ENCODE measurements at places on chromosomes 2 and 18.

DNA sequence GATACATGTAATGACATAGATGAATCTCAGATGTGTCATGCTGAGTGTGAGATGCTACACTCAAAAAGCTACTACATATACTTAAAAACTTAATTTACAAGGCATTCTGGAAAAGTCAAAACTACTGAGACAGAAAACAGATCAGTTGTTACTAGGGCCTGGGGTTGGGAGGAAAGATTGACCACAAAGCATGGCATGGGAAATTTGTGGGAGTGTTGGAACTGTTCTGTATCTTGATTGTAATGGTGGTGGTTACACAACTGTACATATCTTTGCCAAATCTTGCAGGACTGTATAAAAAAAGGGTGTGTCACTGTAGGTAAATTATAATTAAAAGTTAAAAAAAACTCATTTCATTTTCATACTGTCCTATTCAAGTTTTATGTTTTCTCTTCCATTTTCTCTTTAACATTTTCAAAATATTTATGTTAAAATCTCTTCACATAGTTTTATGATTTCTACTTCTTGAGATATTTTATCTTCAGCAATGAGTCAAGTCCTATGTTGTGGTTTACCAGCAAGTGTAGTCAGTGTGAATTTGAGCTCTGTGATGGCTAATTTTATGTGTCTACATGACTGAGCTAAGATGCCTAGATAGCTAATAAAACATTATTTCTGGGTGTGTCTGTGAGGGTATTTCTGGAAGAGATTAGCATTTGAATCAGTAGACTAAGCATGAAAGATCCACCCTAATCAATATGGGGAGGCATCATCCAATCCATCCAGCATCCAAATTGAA lies 58.6 kb upstream of the VRK2 start:
- no peak for DNase-seq

- no peak for DNase-seq
Measured at GRCh38 chr2:230666885-230667712, 45.5 kb upstream of the CAB39 start.

- DNase-seq, result no peak
Measured at GRCh38 chr2:10806543-10806942, 6.0 kb downstream of the PDIA6 start.

DNA sequence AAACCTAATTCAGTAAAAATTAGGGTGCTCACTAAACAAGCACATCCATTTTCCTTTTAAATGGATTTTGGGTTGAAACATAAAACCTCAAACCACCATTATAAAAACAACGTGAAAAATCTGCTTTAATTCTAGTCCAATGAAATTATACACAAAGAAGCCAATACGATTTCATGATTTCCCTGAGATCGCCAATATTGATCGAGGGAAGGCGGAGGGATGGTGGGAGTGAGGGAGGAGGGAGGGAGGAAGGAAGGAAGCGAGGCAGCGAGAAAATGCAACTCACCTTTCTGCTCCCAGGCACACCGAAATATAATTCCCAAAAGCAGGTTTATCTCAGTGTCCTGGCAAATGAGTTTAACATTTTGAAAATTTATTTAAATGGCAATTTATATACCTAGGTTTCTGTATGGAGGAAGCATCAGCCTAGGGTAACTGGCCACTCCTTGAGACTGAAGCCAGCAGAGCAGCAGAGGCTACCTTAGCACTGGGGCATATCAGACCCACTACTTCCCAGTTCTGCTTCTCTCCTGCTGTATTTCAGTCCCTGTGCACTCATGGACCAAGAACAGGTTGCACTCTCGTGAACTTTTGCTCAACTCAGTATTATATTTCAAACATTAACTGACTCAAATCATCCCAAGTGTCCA lies 2.3 kb upstream of the ONECUT2 start:
- DNase-seq, result no peak

DNA sequence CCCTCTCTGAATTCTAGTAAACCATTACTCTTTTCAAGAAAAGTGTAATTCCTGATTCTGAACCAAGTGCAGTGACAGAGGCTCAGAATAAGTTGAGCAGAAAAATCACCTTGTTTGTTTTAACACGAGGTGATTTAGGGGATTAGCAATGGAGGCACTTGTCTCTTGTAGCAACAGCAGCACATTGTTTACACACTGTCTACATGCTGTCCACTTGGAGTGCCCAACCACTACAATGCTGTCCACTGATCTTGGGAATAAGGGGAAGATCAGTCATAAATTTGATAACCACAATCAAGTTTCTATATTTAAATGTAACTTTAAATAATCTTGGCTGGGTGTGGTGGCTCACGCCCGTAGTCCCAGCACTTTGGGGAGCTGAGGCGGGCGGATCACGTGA lies 13.9 kb upstream of the RMND5A start:
- no peak for DNase-seq

DNA sequence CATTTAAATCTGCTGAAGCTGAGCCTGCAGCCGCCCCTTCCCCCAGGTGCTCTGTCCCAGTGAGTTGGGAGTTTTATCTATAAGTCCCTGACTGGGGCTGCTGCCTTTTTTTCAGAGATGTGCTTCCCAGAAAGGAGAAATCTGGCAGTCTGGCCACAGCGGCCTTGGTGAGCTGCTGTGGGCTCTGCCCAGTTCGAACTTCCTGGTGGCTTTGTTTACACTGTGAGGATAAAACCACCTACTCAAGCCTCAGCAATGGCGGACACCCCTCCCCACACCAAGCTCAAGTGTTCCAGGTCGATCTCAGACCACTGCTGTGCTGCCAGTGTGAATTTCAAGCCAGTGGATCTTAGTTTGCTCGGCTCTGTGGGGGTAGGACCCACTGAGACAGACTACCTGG lies 97.3 kb downstream of the ACAA2 start:
- DNase-seq, result no peak

- DNase-seq, result no peak
Measured at GRCh38 chr2:18232731-18233438, 327.6 kb downstream of the RDH14 start.

- no peak for DNase-seq
Measured at GRCh38 chr2:37671816-37672103, 318 bp upstream of the CDC42EP3 start.

DNA sequence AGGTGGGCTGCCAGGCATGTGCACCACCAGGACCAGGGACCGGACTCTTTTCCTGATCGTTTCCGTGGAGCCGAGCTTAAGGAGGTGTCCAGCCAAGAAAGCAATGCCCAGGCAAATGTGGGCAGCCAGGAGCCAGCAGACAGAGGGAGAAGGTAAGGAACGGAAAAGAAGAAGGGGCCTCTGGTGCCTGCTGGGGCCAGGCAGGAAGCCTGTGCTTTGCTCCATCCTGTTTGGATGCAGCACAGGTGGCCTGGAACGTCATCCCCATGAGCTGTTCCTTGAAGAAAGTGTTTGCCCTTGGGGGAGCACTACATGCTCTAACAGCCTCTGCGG lies 33.9 kb downstream of the CNGA3 start:
- DNase-seq, result no peak

GRCh38 chr2:33765122-33765521 lies 166.0 kb upstream of the FAM98A start:
- no peak for DNase-seq

DNA sequence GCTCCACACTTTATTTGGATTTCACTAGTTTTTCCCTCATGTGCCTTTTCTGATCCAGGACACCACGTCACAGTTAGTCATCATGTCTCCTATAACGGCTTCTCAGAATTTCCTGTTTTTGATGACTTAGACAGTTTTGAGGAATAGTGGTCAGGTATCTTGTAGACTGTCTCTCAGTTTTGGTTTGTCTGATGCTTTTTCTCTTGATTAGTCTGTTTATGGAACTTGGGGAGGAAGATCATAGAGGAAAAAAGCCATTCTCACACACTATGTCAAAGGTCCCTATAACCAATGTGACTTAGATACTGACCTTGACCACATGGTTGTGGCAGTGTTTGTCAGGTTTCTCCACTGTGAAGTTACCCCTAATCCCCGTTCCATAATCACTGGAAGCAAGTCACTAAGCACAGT lies 89.0 kb downstream of the RAPH1 start:
- DNase-seq, result no peak

- no peak for DNase-seq
Measured at GRCh38 chr2:40371525-40372282, 80.2 kb downstream of the SLC8A1 start.

GRCh38 chr2:151302879-151303278 lies 13.4 kb upstream of the NMI start:
- DNase-seq, result no peak

GRCh38 chr2:130251535-130251872 lies 53.3 kb upstream of the TUBA3E start:
- DNase-seq, result no peak

DNA sequence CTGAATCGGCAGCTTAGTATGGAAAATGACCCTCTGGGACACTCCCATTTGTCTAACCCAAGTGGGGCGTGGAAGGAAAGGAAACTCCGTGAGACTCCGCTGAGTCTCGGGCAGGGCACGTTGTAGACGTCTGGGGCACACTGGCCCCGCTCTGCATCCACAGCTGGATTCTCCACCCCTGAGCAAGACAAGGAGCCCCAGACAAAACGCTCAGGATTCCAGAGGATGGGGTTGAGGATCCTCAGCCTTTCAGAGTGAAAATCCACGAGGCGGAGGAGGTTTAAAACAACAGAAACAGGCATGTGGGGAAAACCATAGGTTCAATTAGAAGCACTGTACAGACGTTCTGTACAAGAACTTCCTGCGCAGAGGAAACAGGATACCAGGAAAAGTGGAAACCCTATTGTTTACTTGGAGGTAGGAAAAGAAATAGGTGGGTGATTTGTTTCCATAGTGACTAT lies 124.9 kb upstream of the ZNF236 start:
- DNase-seq, result no peak

- no peak for DNase-seq
Measured at GRCh38 chr2:241323778-241324177, 8.1 kb downstream of the SEPTIN2 start.

- DNase-seq, result no peak
Measured at GRCh38 chr18:78496079-78496478, 483.5 kb upstream of the SALL3 start.

DNA sequence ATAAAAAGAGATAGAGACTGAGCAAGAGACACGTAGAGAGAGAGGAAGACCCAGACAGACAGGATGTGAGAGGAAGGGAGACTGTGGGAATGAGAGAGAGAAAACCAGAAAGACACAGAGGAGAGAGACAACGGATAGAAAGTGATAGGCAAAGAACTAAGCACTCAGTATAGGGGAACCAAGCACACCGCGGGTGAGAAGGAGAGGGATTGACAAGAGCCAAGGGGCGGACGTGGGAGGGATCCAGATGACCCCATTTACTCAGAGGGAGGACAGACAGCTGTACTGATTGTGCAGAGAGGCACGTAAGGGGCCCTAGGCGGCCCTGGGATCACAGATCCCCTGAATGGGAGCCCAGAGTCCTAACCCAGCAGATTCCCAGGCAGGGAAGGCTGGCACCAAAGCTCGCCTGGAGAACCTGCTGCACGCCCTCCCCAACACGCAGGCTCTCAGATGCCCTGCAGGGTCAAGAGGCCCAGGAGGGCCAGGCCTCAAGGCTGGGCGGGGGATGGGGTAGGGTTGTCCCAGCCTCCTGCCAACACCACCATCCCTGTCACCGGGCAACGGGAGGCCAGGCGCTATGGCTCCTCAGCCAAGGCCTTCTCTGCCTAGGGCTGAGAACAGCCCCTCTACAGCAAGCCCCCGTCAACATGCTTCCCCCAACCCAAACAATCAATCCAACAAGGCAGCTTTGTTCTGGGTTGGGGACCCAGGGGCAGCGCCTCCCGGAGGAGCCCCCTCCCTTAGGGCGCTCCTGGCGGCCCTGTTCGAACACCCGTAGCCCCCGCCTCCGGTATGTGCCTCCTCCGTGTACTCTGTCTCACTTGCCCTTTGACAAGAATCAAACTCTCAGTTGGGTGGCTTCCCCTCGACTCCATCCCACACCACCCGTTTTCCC lies 579 bp downstream of the LOXL3 start:
- DNase-seq, result no peak

GRCh38 chr2:25306777-25307368 lies 34.9 kb downstream of the DNMT3A start:
- DNase-seq, result no peak

DNA sequence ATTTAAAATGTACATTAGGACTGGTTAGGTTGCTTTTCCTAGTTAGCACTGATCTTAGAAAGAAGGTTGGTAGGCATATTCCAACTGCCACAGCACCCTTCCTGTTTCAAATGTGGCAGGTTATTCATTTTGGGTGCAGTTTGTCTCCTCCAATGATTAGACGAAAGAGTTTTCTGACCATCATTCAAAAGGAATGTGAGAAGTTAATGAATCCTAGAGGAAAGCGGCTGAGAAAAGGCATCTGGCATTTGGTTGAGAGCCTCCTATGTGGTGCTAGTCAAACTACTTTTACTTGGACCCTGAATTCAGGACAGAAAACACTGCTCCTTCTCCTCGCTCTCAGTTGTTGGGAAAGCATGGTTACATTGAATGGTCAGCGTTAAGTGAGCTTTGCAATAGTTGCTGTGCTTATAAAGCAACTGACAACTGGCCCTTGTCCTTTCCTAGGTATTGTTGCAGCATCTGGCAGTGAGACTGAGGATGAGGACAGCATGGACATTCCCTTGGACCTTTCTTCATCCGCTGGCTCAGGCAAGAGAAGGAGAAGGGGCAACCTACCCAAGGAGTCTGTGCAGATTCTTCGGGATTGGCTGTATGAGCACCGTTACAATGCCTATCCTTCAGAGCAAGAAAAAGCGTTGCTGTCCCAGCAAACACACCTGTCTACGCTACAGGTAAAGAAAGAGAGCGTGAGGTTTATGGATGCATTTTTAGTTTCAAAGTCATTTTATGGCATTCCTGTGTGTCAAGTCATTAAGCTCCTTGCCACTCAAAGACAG lies 6.1 kb downstream of the TGIF1 start:
- no peak for DNase-seq
